ENCODE measurements at places on chromosomes 6 and 20.

DNA sequence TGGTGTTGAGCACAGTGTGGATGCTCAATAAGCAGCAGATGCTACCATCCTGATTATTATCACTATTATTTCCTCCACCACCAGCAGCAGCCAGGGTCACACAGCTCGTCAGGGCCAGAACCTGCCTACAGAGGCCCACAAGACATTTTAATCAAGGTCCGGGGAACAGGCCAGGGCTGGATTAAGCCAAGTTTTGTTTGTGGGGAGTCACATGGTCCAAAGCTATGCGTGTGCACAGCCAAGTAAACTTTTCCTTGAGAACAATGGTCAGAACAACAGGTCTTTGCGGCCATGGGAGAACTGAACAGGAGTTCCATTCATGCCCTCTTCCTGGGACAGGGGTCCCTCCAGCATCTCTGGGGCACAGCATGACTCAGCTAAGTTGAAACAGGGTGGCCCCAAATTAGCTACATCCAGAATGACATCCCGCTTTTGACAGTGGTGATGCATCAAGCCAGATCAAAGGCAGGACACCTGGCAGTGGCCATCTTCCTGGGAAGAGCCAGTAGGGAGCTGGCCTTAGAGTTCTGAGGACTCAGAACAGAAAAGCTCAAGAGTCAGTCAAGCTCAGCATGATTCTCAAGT is 11.7 kb downstream of the SNTA1 start:
- DNase-seq = no peak

GRCh38 chr6:134480593-134480992 is 162.7 kb upstream of the SGK1 start:
- no peak for DNase-seq

DNA sequence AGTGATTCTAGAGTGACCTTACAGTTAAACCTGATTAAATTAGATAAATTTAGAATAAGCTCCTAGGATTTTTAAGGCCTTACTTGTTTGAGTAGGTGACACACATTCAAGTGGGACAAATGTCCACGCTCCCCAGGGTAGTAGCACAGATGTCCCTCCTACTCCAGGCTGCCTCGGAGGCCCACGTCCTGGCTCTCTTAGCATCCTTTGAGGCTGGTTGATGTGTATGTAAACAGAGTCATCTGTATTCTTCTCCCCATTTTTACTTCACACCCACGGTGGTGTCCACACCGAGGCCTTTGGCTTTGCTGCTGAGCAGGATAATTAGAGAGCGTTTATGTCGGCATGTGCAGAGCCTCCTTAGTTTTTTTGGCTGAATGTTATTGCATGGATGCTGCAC is 15.8 kb downstream of the ENTPD6 start:
- DNase-seq = no peak

- DNase-seq = no peak
Observed at GRCh38 chr20:64223526-64224067, 32.0 kb upstream of the PCMTD2 start.

GRCh38 chr6:610882-611281 is 46.0 kb downstream of the HUS1B start:
- no peak for DNase-seq

- DNase-seq = no peak
Observed at GRCh38 chr6:40685862-40686261, 98.7 kb upstream of the LRFN2 start.

DNA sequence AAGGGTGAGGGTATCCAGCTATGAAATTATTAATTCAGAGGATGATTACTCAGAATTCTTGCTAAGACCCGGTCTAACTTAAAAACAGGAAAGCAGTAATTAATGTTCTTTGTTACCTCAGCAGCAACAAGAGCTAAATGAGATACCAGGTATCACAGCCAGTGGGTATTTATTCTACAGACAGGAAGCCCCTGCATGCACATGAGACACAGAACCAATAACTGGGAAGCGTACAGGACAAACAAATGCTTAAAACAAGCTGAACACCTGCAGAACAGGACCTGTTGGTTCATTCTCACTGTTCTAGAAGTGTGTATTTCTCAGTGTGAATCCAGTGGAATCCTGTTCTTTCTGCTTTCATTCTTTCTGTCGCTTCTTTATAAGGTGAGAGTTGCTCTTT is 30.9 kb downstream of the SCML4 start:
- no peak for DNase-seq

DNA sequence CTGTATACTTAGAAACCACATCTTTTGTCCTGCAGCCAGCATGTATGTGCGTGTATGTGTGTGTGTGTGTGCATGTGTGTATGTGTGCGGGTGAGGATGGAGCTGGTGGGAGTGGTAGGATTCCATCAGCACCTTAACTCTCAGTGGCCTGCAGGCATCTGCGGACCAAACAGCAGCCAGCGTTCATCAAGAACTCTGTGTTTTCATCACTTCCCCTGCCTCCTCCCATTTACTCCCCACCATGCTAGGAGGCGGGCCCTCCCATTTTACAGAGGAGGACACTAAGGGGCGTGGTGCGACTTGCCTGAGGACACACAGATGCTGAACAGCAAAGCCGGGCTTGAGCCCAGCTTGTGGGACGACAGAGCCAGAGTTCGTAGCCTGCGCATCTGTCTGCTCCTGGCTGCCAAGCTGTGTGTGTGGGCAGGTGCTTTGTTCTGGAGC is 8.9 kb downstream of the VSTM2L start:
- peak; percentile 10 for DNase-seq

DNA sequence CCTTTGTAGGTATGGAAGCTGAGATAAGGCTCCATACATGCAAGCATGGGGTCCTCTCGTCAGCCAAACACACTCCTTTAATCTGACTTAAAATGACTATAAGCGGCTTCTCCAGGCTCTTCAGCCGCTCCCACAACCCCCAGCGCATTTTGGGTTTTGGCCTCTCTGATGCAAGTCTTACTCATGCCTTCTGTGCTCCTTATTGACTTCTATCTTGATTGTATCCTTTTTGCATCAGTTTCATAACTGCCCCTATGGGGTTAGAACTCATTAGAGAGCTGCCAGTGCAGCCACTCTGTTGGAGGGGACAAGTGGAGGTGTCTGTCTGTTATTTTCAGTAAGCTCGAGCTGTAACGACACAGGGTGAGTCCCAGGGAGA is 70.1 kb upstream of the TAB2 start:
- DNase-seq = no peak

DNA sequence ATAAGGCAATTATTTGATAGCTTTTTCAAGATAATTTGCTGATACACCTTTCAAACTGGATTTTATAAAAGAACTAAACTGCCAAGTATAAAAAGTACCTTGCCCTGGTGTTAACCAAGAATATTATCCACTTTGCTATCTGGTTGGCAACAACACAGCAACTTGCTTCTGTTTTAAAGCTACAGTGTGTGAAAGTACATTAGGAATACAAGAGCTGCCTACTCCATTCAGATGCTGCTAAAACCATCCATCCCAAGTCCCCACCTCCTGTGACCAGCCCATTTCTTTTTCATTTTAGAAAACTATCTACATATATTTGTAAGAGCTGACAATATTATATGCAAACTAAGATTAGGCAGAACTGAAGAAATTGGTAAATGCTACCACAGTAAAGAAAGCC is 12.8 kb downstream of the CLDN20 start:
- DNase-seq = no peak

DNA sequence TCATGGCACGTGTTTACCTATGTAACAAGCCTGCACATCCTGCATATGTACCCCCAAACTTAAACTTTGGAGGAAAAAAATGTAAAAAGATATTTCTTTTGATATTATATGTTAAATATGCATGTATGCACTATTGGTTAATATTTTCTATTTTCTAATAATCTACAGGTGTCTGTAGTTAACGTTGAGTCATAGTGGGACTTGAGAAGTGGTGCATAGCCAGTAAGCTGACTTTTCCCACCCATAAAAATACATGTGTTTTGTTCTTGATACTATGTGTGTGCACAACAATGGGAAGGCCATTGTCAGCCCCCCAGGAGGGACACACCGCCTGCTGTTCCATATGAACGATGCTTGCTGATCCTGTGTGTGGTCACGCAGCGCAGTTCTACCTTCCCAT is 49.1 kb downstream of the FAM120B start:
- DNase-seq = no peak

DNA sequence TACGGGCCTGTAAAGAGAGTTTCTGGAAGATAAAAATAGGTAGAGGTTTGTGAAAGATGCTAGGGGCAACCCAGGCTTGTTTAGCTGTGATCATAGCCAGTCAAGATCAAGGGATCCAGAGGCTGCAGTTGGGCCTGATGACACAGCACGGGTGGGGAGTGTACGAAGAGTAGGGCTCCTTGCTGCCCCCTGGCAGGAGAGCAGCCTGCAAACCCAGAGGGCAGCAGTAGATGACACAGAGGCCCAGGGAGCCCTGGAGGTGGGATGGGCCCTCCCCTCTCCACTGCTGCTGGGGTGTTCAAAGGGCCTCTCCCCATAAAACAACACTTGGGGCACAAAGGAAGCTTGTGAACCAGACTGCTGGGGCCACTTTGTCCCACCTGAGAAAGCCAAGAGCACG is 47.2 kb downstream of the VEGFA start:
- DNase-seq = no peak

GRCh38 chr20:43752561-43753301 is 25.9 kb upstream of the GTSF1L start:
- DNase-seq = peak; percentile 91

DNA sequence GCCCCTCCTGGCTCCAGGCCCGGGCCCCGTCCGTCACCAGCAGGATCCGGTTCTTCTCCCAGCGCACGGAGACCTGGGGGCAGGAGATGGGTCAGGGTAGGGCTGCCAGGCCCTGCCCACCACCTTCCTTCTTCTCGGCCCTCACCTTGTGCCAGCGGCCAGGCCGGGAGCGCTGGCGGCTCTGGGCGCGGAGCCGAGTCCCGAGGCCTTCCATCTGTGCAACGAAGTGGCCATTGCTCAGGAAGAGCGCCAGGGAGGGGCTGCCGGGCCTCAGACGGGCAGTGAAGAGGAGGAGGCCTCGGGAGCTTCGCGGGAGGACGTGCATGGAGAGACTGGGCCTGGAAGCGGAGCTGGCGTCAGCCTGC is 7.9 kb downstream of the ADRM1 start:
- DNase-seq = no peak

GRCh38 chr6:12886961-12887775 is 170.6 kb downstream of the PHACTR1 start:
- DNase-seq = no peak

GRCh38 chr20:62158541-62158940 is 15.0 kb downstream of the SS18L1 start:
- DNase-seq = no peak

GRCh38 chr6:114634016-114634415 is 291.2 kb upstream of the HS3ST5 start:
- DNase-seq = no peak

DNA sequence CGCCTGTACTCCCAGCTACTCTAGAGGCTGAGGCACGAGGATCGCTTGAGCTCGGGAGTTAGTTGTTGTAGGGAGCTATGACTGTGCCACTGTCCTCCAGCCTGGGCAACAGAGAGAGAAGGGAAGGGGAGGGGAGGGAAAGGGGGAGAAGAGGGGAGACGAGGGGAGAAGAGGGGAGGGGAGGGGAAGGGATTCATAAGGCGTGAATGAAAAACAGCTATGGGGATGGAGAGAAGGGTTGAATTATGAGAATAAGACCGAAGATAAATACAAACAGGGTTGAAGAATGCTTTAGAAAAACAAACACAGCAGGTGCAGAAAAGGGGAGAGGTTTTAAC is 106.0 kb downstream of the TRIM27 start:
- DNase-seq = no peak

DNA sequence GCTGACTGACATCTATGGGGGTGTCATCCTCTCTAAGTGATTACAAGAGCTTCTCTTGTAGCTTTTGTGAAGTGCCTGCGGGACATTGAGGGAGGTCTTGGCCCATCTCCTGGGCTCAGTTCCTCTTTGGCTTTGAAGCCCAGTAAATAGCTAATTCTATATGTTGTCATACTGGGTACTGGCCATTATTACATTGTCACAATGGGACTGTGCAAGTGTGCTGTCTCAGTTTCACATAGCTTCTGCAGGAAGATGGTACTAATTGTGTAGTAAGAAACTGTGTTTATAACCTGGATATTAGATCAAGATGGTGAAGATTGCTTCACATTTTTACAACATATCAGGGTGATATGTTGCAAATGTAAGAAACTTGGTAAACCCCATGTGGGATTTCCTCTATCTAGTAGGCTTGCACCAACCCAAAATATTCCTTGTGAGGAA is 19.9 kb downstream of the SPINT3 start:
- no peak for DNase-seq

DNA sequence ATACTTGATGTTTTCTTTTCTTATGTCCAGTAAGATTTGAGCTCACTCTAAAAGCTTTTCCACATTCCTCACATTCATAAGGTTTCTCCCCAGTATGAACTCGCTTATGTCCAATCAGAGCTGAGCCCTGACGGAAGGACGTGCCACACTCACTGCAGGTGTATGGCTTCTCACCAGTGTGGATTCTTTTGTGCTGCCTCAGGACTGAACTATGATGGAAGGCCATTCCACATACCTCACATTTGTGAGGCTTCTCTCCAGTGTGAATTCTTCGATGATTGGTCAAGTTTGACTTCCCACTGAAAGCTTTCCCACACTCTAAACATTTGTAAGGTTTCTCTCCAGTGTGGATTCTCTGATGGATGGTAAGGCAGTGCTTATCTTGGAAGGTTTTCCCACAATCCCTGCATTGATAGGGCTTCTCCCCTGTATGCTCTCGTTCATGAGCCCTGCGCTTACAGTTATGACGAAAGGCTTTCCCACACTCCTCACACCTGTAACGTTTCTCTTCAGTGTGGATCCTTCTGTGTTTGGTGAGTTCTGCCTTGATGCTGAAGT is 9.9 kb downstream of the ZNF311 start:
- no peak for DNase-seq

DNA sequence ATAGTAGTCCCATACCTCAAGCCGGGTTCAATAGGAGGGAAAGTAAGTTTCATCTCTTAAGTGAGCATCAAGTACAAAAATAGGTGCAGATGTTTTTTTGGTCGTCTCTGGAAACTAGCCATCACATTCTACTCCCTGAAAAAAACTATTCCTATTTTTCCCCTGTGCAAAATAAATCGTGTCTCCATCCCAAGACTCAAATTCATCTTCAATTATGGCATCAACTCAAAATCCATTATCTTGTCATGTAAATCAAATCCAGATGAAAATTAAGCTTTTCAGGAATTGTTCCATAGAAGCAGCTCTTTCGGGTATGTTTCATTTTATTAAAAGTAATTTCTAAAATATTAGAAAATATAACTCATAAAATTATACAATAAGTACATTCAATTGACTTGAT is 1368.4 kb downstream of the GRIK2 start:
- no peak for DNase-seq
